ENCODE measurements at places on chromosomes 1 and 21.

DNA sequence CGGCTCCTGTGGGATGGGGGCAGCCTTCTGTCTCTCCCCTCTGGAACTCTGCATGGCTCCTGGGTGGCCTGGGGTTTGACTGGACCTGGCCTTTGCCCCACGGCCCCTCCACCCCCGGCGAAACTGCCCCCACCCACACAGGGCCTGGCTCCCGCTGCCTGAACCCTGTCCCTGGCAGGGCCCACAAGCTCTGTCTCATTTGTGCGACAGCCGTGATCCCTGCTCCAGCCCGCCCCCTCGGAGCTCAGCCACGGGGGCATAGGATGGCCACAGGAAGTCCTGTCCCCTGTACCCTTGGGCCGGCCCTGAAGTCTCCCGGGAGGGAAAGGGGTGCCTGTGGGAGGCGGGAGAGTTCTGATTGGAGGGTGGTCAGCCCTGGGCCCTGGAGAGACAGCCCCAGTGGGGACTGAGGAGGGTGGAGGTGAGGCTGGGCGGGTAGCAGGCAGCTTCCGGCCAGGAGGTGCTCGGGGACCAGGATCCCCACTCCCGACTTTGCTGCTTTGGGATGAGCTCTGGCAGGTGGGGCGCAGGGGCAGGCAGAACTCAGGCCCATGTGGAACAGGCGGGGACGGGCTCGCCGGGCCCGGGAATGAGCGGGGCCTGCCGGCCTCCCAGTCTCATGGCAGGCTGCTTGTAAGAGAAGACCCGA, 45.1 kb downstream of the SLX9 start:
- no peak for DNase-seq

DNA sequence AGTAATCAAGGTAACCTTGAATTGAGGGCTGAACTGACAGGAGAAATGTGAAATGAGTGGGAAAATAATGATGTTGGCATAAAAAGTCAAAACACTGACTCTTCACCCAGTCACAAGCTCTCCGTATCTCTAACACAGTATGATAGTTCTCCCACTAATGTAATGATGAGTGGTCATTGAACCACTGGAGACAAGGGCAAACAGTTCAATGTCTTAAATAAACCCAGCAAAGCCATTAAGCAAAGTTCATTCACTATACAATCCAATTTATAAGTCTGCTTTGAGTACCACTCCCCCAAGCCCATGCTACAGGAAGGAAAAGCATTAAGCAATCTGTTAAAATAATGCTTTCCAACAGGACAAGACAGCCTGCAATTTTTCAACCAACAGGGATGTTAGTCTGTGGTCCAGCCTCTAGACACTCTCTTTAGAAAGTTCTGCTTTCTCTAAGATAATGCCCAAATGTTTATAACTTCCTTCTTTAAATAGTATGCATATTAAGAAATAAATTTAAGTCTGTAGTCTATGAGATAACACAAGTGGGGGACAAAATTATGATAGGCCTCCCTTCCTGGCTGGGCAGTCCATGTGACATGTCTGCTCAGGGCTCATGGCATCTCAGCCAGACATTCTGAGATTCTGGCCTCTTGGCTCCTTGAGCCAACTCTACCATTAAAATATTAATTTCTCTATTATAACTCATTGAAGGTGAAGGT, 25.5 kb upstream of the DDAH1 start:
- no peak for DNase-seq

- no peak for DNase-seq
Measured at GRCh38 chr1:175422156-175422555, 229.6 kb upstream of the KIAA0040 start.

DNA sequence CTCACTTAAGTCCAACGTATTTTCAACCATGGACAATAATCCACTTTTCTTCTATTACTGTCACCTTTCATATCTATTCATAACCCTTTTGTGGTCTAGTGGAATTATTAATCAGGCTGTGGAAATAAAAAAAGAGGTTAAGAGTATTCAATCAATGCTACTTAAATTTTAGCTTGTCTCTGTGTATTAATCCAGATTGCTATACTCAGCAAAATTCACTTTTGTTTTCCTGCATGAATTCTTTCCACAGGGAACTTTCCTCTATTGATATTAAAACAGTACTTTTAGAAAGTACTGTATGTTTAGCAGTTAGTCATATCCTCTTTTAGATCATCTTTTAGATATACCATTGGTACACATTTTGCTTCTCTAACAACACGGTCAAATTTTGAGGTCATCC, 1033.0 kb upstream of the ADGRL2 start:
- no peak for DNase-seq

- no peak for DNase-seq
Measured at GRCh38 chr21:25080661-25081060, 526.6 kb downstream of the MRPL39 start.

DNA sequence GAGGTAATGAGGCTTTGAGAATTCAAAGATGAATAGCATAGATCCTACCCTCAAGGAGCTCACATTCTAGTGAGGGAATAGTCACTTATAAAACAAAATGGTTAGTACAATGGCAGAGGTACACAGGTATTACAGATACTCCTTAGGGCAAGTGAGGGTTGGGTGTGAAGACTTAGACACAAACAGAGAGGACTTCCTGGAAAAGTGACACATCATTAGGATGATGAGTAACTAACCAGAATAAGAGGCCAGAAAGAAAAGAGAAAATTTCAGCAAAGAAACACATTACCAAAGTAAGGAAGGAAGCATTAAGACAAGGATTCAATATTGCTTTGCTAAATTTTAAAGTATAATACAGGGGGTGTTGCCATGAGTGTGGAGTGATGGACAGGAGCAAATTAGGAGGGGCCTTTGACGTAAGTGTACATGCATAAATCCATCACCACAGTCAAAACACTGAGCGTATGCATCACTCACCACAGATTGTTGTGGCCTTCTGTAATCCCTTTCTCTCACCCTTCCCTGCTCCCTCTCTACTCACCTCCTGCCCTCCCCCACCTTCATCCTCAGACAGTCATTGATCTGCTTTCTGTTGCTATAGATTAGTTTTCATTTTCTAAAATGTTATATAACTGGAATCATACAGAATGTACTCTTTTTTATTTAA, 7.9 kb downstream of the CD53 start:
- DNase-seq = peak; percentile 52

DNA sequence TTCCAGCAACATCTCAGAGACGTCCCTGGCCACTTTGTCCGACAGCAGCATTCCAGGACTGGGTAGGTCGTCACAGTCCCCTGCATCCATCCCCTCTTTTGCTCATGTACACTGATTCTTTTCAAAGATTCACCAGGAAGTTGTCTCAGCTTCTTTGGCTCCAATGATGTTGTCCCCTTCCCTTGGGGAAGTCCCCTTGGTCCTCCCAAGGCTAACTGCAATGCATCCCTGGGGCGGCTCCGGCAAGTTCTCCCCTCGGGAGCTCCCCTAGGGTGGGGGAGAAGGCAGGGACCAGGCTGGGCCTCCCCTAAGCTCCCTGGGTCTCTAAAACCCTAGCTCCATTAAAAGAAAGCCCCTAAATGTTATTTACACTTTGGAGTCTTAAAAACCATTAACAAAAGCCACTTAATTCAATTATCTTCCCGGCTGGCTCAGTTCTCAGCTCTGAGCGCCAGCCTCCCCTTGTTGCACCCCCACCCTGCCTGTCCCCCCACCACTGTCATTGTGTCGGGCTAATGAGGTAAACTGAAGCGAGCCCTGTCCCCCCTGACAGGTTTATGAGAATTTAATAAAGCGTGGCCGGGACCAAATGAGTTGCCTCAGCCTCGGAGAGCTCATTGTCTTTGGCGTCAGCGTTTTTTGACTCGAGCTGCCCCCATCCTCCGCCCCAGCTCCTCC, 25.3 kb downstream of the KNCN start:
- DNase-seq = no peak

DNA sequence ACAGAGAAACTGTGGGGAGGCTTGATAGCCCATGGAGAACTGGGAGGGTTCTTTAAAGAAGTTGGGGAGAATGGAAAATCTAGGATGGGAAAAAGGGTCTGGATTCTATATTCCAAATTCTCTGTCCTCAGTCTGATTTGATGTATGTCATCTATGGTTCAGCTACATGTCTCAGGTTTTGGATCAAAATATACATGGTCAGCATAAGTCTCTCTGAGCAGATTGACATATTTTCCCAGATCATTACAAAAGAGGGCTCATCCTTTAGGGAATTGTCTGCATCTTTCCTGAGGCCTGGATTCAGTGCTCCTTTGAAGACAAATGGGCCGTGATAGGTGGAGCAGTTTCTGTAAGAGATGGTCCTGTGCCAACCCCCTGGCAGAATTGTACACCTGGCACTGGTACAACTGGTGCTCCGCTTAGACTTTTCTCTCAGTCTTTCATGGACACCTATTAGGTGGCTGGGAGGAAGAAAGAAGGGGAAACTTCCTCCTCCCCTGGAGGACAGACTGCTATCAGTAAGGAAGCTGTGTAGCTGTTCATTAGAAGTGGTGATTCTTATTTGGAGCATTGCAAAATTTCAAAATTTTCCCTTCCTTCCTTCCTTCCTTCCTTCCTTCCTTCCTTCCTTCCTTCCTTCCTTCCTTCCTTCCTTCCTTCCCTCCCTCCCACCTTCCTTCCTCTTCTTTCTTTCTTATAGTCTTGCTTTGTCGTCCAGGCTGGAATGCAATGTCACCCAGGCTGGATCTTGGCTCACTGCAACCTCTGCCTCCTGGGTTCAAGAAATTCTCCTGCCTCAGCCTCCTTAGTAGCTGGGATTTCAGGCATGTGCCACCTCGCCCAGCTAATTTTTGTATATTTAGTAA, 26.1 kb upstream of the RGL1 start:
- DNase-seq = no peak

GRCh38 chr1:153968408-153968807, 706 bp downstream of the CREB3L4 start:
- no peak for DNase-seq

GRCh38 chr1:109877317-109877771, 33.3 kb upstream of the CSF1 start:
- no peak for DNase-seq

DNA sequence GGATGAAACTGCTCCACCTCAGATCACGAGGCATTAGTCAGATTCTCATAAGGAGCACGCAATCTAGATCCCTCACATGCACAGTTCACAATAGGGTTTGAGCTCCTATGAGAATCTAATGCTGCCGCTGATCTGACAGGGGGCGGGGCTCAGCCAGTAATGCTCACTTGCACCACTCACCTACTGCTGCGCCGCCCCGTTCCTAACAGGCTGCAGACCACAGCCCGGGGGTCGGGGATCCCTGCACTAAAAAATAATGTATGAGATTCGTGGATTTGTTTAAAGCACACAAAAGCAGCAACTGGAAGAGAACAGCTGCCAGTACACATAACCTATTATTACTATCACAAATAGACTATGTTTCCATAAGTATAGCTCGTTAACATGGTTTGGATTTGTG, 72.9 kb downstream of the HLCS start:
- DNase-seq = no peak

DNA sequence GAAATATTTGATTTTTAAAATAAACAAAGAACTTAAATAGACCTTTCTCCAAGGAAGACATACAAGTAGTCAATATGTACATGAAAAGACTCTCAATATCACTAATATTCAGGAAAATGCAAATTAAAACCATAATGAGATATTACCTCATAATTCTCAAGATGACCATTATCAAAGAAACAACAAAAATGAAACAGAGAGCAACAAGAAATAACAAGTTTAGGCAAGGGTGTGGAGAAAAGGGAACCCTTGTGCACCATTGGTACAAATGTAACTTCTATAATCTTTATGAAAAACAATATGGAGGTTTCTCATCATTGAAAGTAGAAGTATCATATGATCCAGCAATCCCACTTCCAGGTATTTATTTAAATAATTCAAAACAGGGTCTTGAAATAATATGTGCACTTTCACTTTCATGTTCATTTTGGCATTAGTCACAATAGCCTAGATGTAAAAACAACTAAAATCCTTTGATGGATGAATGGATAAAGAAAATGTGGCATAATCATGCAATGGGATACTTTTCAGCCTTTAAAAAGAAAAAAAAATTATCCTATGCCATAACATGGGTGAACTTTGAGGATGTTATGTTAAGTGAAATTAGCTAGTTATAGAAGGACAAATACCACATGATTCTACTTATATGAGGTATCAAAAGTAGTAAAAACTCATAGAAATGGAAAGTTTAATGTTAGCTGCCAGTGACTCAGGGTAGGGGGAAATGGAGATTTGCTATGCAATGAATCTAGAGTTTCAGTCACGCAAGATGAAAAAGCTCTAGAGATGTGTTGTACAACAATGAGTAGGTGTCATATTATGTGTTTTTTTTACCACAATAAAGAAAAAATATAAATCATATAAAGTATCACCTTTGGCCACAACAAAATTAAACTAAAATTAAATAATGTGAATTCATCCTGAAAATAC, 114.5 kb upstream of the LYPLAL1 start:
- no peak for DNase-seq
